ENCODE measurements at places on chromosomes 16 and 17.
A peak's percentile ranks its signal among the peaks of the same experiment; 100 is the strongest.

- no peak for DNase-seq
Measured at GRCh38 chr17:50133028-50133768, 3.2 kb upstream of the SAMD14 start.

- DNase-seq = no peak
Measured at GRCh38 chr17:53273126-53273525, 549.6 kb upstream of the KIF2B start.

- no peak for DNase-seq
Measured at GRCh38 chr17:48933035-48933434, 11.6 kb downstream of the SNF8 start.

GRCh38 chr17:1471911-1472821 is 16.1 kb upstream of the CRK start:
- no peak for DNase-seq

GRCh38 chr17:30520436-30520835 is 43.2 kb downstream of the GOSR1 start:
- no peak for DNase-seq

- peak; percentile 82 for DNase-seq
Measured at GRCh38 chr17:82213251-82214011, 789 bp upstream of the CCDC57 start.

GRCh38 chr16:57997176-57997527 is 3.3 kb downstream of the ZNF319 start:
- DNase-seq = no peak

GRCh38 chr17:49213399-49213798 is 2.9 kb downstream of the ABI3 start:
- DNase-seq = no peak

DNA sequence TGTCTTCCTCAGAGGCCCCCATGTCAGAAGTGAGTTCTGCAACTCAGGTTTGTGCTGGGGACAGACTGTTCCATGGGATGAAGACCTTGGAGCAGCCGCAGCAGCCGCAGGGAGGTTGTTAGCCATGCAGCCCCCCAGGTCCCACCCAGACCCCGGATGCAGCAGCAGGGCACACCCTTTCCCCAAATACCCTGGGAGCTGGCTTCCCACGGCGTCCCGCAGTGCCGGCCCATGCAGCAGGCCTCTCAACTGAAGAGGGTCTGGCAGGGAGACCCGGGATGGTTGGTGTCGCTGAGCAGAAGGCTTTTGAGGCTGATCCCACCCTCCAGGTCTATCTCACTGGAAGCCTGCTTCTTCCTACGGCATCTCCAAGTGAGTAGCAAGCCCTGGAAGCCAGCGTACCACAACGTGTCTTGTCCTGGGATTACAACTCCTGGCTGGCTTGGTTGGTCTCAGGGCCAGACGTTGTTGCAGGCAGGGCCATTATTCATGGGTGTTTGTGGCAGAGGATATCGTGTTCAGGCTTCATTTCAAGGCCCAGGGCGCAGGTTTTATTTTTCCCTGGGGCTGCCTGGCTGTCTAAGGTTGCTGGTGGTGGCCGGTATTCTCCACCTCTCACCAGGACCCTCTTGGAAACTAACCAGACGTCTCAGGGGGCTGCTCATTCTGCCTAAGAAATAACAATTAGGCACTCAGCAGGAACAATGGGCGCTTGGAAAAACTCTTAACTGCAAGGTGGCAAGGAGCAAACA is 223.2 kb downstream of the C16orf95 start:
- DNase-seq = no peak
